ENCODE measurements at places on chromosomes 1 and 21. TPM values are rescaled to one million over a fixed set of nuclear protein-coding genes. Genes with fewer than 3 reads are reported as not detected.

The OR2L5 gene
- total RNA-seq = not detected

The CLCA1 gene
- total RNA-seq = not detected

The SMIM1 gene
- total RNA-seq = not detected

The KLF17 gene
- total RNA-seq = 0.95 TPM

The S1PR1 gene
- total RNA-seq = 32.6 TPM

The AMPD1 gene
- 1.9 TPM for total RNA-seq

The KRTAP12-1 gene
- not detected for total RNA-seq

The ASB17 gene
- total RNA-seq = not detected

The OR14K1 gene
- not detected for total RNA-seq

The FASLG gene
- 0.26 TPM for total RNA-seq
